ENCODE measurements at places on chromosomes 6 and 20. TPM values are rescaled to one million over a fixed set of nuclear protein-coding genes. Genes with fewer than 3 reads are reported as not detected.
A peak's percentile ranks its signal among the peaks of the same experiment; 100 is the strongest.

- no peak for DNase-seq
Observed at GRCh38 chr6:55841341-55841740, 34.0 kb downstream of the BMP5 start.

Gene ATAT1
- 19.4 TPM for polyA plus RNA-seq

Gene SYCP2L
- polyA plus RNA-seq, result not detected

Gene ADGRF4
- polyA plus RNA-seq, result not detected

DNA sequence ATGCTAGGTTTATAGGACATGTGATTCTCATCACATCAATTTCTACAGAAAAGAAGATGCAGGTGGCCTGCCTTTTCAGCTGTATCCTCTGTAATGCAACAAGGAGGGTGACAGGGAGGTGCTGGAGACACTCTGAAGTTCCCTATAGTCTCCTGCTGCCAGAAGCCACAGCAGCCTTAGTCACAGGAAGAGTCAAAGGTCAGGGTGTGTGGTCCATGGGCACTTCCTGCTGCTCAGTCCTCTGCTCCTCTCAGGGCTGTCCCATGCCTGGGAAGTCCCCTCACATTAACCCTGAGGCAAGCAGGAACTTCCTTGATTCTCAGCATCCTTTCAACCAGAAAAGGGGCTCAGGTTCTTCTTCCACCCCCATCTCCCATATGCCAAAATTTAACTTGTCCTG, 144.8 kb upstream of the FOXA2 start:
- DNase-seq, result peak; percentile 16

DNA sequence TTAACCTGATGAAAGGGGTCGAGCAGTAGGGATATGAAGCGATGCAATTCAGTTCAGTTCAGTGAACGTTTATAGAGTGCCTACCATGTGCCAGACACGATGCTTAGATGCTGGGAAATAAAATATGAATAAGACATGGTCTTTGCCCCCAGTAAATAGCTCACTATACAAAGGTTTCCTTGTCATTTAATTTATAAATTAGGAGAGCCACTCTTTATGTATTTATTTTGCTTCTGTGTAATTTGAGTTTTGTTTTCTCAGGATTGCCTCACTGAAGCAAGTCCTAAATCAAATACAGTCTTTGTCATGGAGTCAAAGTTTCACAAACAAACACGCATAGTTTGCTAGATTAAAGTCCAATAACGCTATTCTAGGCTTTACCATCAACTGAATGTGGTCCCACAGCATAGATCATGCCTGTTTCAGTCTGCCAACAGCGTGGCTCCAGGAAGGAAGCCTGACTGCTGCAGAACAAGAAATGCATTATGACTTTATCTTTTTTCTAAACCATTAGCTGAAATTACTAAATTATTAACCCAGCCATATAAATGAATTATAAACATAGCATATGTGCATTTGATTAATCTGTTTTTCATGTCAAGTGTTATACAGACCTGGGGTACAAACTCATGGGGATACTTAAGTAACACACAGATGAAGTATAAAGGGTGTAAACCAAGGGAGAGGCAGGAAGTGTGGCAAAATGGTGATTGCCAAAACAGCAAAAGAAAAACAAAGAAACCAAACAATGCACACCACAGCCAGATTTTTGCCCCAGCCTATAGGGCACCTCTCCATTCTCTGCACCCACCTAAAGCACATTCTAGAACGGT, 29.8 kb upstream of the CCN2 start:
- peak; percentile 76 for DNase-seq

DNA sequence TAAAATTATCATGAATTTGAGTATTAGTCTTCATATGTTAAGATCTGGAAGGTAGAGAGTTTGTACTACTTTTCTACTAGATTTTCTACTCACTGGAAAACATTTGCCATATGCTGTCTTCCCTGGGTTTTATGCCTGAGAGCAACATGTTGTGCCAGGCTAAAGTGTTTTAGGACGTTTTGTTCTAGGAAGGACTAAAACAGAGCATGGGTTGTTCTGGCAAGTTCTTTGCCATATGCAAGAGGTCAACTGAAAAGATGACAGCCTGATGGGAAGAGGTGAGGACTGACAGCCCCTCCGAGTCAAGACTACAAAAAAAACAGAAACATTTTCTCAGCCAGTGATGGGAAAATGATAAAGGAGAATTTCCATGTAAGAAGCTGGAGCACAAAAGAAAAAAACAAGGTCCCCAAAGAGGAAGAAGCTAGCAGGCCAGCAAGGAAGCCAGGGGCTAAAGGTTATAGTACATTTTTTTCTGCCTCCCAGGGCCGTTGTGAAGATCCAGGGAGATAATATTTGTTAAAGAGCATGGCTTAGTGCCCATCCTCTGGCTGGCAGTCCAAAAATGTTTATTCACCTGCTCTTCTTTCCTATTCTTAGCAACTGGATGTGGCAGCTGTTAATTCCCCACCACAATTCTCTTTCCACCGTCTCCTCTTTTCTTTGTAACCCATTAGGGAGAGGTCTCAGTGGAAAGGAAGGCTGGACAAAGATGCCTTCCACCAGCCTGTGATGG, 7.8 kb downstream of the SCGN start:
- peak; percentile 3 for DNase-seq

DNA sequence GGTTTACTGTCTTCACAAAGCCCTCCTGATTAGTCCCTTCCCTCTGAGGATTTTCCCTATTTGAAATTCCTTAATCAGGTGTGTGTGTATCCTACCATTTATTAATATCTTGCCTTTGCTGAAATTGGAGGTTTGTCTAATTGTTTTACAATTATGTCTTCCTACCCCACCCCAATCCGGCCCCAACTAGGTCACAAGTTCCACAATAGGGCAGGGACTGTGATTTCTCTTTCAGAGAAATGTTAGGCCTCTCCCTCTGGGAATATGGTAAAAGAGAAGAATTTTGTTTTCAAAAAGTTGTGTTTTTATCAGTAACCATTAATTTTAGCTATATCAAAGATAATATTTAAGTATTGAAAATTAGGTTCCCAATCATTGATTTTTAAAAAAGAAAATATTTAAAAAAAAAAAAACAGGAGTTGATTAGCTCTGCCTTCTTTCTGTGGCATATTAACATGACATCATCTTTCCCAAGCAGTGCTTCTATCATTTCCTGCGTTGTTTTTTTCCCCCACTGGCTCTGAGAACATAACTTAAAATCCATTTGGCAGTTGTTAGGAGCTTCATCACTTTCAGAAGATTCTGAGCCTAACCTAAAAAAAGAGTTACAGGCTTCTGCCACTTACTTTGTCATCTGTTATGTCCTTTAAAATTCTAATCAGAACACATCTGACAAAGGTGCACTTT, 36.1 kb downstream of the BLOC1S5 start:
- DNase-seq, result peak; percentile 77

DNA sequence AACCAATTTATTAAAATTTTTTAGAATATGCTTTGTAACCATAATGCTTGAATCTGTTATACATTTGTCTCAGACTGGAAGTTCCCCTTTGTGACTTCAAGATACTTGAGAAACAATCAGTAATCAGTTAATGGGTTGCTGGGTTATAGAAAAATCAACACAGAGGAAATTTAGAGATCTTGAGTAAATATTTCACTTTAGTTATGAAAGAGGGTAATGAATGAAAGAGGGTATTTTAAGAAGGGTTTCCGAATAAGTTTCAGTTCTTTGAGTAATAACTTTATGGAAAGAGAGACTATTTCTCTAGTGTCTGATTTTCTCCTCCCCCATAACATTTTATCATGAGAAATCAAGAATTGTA, 21.4 kb downstream of the ZFAND3 start:
- no peak for DNase-seq

DNA sequence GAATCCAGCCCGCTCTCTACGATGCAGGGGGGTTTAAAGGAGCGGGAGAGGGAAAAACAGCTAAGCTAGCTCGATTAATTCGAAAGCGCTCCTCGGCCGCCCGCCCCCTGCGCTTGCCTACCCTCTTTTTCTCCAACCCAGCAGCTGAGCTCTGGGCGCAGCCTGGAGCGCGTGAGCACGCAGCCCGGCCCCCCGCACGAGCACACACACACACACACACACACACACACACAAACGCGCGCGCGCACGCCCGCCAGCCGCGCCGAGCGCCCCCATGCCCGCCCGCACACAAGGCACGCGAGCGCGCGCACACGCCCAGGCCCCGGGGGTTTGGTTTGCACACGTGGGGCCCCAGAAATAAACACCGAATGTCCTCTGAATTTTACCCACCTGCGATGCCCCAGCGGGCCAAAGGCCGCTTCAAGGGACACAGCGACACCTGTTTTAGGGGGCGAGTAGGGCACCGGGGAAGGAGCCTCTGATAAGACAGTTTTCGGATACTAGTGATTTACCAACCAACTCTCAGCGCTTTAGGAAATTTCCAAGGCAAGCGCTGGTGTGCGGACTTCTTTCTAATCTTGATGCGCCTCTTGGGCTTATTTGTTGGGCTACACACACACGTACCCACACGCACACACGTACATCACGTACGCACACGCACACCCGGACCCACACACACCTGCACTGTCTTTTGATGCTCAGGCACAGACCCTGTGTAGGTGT, 802 bp upstream of the NRN1 start:
- DNase-seq, result peak; percentile 50

- DNase-seq, result no peak
Observed at GRCh38 chr20:53883098-53883911, 187.1 kb downstream of the BCAS1 start.

GRCh38 chr20:45353746-45354145, 5.5 kb upstream of the SDC4 start:
- no peak for DNase-seq

GRCh38 chr20:16707674-16708073, 22.2 kb upstream of the SNRPB2 start:
- no peak for DNase-seq

- peak; percentile 68 for DNase-seq
Observed at GRCh38 chr6:79672631-79673111, 41.5 kb downstream of the SH3BGRL2 start.

Data from endothelial cell of umbilical vein (primary cell).